Stimulated activated CD4-positive, alpha-beta T cell treated with anti-CD3 and anti-CD28 coated beads, TNF-alpha, amount 100 ng/mL, for 24 hours (primary cell): ENCODE measurements at places on chromosomes 3 and 15.
A peak's percentile ranks its signal among the peaks of the same experiment; 100 is the strongest.

DNA sequence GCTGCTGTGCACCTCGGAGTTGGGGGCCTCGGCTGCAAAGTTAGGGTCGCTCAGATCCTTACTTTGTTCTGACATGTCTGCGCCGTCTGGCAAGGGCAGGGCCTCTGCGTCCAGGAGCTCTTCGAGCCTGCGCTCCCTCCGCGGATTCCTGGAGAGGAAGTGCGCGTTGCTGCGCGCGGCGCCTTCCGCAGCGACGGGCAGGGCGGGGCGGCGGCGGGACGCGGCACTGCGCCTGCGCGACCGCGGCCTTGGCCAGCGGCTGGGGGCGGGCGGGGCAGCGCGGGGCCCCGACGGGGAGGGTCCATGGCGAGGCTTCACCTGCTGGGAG lies at the start of gene NDN:
Gene NDN, minus strand, starts transcription at position 163 of the 328 bp plus-strand sequence. Its CDS starts 88 bp downstream, at position 75.
- no peak for DNase-seq

DNA sequence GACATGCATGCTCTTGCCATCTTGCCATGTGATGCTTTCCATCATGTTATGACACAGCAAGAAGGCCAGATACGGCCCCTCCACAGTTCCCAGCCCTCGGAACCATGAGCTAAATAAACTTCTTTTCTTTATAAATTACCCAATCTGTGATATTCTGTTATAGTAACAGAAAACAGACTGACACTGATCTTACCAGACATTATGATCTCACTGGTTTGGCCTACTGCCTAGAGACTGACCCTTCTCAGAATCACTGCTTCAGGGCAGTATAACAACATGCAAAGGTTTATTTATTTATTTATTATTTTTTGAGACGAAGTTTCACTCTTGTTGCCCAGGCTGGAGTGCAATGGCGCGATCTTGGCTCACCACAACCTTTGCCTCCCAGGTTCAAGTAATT lies 14.0 kb downstream of the ZNF619 start:
- DNase-seq, result no peak

GRCh38 chr15:89835176-89835564 lies 20.5 kb upstream of the ANPEP start:
- DNase-seq, result no peak

- peak; percentile 3 for DNase-seq
These were observed 115.4 kb downstream of the NEK10 start for GRCh38 chr3:27253831-27254230.

DNA sequence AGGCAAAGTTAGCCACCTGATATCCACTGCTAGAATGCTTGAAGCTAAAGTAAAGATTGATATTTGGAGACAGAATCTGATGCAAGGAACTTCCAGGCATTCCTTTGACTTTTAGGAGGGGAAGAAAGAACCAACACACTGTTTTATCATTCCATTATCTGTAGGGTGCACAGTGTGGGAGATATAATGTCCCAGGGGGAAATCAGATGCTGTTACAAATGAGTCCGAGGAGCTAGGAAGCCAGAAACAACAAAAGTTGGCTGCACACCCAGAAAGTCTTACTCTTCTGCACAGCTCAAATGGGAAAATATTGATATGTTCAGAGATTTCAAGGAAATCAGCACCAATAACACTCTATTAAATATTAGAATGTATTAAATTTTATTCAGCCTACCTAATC lies 113.6 kb upstream of the ROBO1 start:
- DNase-seq, result no peak

DNA sequence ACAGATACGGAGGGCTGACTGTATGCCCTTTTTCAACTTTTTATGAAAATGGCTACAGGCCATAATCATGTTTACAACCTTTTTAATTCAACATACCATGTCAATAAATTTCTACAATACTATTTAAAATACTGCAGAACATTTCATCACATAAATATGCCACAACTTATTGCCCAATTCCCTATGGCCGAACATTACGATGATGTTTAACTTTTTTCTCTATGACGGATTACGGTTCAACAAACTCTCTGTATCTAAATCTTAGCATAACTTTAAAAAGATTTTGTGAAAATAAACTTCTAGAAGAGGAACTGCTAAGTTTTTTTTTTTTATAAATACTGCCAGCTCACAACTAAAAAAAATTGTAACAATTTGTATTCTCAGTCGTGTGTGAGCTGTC lies 220.4 kb downstream of the OSBPL10 start:
- no peak for DNase-seq

- DNase-seq, result no peak
These were observed 279.5 kb upstream of the TRIM42 start for GRCh38 chr3:140398387-140398786.

DNA sequence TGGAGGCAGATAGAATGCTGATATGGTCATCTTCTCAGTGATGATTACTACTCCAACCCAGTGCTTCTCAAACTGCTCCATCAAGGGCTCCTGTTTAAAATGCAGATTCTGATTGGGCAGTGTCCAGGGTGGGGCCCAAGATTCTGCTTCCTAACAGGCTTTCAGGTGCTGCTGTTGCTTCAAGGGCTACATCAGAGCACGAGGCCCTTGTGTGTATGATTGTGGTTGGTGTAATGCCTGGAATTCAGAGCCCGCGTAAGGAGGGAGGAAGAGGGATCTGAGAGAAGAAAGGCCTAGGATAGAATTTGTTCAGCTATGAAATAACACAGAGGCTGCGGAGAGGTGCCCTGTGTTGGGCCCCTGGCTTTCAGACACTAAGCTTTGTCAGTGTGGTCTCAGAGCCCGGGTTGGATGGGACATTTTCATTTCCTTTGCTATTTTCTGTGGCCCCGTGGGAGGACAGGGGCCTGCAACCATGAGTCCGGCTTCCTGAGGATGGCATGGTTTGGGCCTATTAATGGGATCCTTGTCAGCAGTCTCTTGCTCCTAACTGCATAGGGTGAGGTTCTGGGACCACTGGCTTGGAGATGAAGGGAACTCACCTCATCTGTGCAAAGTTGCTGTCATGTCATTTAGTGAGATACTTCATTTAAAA lies 53.0 kb downstream of the ATP1B3 start:
- no peak for DNase-seq

GRCh38 chr3:70149714-70150400 lies 150.3 kb downstream of the SAMMSON start:
- DNase-seq, result no peak

GRCh38 chr15:78621810-78622402 lies 1.1 kb upstream of the CHRNA3 start:
- DNase-seq, result no peak

DNA sequence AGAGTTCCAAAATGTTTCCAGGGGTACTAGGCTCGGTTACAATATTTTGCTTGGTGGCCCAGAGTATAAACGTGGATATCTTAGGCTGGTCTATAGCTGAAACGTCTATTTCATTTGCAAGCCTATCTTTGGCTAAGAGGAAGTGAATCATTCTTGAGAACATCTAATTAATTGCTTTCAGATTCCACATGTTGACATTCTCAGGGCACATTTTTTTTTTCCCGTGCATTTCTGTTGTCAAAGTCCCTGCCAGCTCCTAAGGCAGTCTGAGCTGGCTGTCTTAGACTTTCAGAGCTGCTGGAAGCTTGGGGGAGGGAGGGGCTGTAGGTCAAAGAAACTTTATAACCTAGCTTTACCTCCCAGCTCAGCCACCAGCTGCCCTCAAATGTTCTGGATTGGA lies 23.2 kb upstream of the LAMP3 start:
- no peak for DNase-seq

GRCh38 chr3:174863488-174863887 lies 4.4 kb downstream of the NAALADL2 start:
- DNase-seq, result no peak

DNA sequence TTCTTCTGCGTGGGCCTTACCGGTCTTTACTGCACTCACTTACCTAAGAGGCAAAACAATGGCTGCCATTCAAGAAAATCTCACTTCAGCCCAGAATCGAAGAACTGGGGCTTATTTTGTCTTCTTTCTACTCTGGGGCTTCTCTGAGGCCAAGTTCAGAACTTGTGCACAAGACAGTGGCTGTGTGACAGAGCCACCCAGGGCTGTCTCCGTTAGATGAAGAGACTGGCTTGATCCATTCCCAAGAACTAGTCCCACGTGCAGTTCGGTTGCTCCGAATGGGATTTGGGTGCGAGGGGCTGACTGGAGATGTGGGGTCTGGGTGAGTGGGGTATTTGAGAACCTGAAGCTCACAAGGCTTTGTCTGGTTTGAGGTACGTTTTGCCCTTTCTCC lies 795 bp upstream of the TCF12 start:
- DNase-seq, result no peak

DNA sequence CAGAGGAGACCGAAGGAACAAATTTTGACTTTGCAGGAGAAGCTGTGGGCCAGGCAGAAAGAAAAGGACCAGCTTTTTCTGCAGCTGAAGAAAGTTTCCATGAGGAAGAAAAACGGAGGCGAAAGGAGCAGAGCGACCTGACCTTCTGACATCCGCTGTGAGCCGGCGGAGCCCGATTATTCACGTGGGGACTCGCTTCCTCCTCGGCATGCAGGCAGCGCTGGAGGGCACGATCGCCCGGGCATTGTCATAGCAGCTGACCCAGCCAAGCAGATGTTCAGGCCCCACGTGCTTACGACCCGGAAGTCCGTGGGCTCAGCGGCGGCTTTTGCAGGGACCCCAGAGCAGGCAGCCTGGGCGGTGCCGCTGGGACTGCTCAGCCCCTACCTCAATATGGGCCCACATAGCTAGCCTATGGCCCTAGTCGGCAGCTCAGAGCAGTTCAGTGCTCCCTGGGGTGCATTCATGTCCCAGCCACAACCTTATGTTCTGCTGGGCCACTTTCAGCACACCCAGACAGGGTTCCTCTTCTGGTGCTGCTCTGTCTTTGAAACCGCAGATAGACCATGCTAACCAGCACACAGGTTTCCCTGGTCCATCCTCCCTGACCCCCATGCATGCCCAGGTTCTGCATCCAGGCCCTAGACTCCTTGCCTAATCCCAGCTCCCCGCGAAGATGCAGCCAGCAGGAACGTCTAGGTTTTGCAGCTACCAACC lies 10.5 kb upstream of the EIF4A2 start:
- DNase-seq, result peak; percentile 69

GRCh38 chr3:106135451-106136160 lies 266.8 kb upstream of the CBLB start:
- DNase-seq, result no peak

DNA sequence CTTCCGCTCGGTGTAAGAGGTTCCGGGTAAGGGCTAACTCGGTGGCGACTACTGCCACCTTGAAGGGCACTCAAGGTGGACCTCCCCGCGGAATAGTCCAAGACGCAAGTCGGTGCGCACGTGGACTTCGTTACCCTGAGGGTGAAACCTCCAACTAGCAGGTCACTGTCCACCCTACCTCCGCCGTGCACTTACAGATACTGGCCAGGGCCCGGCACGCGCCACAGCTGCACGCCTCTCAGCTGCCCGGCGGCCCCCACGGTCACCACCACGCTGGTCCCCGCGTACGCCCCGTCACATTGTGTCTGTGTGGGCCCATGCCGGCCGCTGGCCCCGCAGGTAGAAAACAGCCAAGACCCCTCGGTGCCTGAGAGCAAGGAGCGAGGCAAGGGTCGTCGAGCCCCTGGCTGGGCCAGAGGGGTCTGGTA lies 1.1 kb downstream of the LTK start:
- no peak for DNase-seq

- DNase-seq, result no peak
These were observed 3.1 kb downstream of the OXSR1 start for GRCh38 chr3:38168151-38169026.

DNA sequence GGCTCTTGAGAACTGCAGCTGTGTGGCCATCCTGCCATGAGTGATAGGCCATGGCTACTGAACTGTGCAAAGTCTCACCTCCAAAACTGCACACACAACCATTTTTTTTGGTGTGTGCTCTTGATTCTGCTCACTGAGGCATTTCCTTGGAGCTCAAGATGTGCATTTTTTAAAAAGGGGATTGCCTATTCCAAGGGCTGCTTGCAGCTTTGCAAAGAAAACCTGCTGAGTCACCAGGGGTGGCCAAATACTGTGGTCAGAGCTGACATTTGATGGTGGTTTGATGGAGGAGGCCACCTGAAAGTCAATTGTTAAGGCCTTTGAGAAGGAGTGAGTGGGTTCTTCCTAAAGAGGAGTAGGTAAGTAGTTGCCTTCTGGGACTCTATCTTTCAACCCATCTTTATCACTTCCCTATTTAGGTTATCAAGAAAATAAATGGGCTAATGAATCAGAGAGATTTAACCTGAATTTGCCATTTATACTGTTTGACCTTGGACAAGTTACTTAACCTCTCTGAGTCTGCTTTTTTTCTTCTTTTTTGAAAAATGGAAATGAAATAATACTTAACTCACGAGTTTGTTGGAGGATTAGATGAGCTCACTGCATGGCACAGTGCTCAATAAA lies 87.9 kb downstream of the CHST2 start:
- no peak for DNase-seq

- no peak for DNase-seq
These were observed 2.9 kb downstream of the ZNF385D start for GRCh38 chr3:21747966-21748555.

- DNase-seq, result no peak
These were observed 408.6 kb downstream of the PDCD6IP start for GRCh38 chr3:34207002-34207401.

DNA sequence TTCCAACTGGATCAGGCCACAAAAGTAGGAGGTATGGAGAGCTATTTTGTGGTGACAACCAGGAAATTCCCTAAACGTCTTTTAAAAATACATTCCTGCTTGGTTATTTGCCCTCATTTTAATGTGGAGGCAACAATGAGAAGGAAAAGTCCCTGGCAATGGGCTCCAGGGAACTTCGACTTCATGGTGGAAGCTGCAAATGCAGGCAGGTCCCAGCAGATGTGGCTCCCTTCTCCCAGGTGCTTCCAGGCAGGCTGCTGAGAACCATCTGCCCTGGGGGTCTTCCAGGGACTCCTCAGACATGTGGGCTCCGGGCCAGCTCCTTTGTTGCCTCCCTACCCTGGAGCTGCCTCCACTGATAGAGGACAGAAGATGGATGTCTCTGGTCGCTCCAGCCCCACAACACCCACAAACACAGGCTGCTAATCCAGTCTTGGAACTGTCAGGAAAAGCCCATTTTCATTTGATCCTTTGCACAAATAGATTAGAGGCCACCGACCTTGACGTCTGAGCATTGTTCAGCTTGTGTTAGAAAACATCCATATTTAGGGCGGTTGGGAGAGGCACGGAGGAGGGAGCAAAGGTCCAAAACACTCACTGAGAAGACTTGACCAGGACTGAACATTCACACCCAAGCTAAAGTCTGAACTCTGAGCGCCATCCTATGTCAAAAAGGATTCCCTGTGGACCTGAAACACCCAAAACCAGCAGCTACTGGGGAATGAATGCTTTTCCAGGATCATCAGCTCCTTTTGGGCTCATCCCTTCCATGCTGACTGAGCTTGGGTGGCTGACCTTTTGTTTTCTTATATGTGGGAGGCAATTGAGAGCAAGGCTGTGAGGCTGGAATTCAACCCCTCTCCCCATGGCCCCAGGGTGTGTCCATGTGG lies 30.2 kb upstream of the SLCO2A1 start:
- no peak for DNase-seq

GRCh38 chr3:95721938-95722337 lies 1092.5 kb upstream of the EPHA6 start:
- no peak for DNase-seq

DNA sequence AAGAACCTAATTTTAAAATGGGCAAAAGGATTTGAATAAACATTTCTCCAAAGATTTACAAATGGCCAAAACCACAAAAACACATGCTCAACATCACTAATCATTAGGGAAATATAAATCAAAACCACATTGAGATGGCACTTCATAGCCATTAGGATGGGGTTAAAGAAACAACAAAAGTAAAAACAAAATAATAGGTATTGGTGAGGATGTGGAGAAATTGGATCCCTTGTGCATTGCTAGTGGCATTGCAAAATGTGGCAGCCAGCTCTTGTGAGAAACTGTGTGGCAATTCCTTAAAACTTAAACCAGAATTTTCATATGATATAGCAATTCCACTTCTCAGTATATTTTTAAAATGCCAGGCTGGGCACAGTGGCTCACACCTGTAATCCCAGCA lies 126.5 kb downstream of the STT3B start:
- DNase-seq, result no peak
